ENCODE measurements at places on chromosomes 4 and X.

DNA sequence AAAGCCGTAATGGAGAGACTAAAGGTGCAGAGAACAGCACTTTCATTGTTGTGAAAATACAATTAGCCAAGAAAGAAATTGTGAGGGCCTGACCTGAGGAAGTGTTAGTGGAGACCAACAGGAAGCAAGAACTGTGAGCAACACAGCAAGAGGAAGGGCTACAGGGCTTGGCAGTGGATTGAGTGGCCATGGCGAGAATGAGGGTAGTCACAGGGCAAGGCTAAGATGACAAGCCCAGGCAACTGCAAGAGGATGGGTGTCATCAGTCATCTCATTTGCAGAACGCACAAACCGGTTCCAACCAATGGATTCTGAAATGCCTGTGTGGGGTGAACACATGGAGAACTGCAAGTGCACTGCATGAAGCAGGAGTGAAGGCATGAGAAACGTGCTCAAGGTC is 3.6 kb downstream of the SLC10A6 start:
- DNase-seq: no peak

DNA sequence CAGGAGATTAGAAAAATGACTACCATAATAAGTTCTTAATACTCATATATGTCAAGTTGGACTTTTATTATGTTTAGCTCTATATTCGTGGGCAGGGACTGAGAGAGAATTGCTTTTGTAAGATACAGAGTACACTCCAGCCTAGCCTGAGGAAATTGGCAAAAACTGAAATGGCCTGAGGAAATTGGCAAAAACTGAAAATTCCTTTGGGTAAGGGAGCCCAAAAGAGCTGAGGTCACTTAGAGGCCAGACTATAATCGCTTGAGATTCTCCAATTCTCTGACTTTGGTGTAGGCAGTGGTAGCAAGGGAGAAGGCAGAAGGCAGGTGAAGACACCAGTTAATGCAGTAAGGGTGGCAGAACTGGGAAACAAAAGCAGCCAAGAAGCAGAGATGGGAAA is 124.5 kb upstream of the HCCS start:
- DNase-seq: no peak

GRCh38 chrX:126825566-126826193 is 6.2 kb downstream of the PRR32 start:
- no peak for DNase-seq

- DNase-seq: no peak
These were observed 357.7 kb downstream of the C4orf33 start for GRCh38 chr4:129453524-129454200.

DNA sequence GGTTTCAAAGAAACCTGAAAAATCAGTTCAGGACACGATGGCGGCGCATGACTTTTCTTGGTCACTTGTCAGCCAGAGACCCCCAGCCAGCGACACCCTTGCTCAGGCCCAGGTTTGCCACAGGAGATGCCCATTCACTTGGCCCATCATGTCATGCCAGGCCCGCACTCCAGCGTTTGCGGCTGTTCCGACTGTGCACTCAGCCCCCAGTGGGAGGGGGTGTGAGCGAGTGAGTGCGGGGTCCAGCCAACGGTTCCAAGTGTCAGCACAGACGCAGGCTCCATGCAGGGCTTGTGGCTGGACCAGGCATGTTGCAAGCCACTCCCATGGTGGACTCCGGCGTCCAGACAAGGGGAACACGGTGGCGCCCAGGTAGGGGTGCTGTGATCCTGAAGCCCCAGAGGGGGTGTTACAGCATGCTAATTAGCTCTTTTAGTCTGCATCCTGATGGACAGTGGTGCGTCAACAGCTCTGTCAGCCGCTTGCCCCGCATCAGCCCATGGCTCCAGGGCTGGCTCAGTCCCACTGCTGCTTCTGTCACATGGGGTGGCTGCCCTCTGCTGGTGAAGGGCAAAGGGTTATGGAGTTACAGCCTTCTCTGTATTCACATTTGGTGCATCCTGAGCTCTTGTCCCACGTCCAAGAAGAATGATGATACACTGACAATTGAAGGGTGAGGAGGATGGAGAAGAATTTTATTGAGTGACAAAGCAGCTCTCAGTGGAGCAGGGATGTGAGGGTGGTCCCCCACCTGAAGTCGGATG is 3.7 kb upstream of the MAEA start:
- no peak for DNase-seq

DNA sequence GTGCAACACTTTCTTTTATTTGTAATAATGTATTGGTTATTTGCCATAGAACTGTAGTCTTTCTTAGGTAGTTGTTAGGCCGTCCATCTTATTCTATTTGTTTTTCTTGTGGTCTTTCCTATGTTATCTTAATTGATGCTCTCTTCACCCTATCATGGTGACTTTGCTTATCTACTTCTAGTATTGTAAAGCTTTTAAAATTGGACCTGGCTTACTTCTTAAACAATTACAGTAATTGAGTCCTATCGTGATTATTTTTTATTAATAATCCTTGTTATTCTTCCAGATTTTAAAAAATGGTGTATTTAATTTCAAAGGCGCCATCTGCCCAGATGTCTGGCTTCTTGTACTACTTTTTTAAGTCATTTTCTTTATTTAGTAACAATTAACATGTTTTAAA is 63.7 kb downstream of the CLCN5 start:
- no peak for DNase-seq

- no peak for DNase-seq
These were observed 19.5 kb downstream of the SMPX start for GRCh38 chrX:21738210-21738949.

- no peak for DNase-seq
These were observed 24.9 kb downstream of the AR start for GRCh38 chrX:67568769-67569168.

- DNase-seq: no peak
These were observed 940.7 kb downstream of the PCDH7 start for GRCh38 chr4:31660916-31661315.

DNA sequence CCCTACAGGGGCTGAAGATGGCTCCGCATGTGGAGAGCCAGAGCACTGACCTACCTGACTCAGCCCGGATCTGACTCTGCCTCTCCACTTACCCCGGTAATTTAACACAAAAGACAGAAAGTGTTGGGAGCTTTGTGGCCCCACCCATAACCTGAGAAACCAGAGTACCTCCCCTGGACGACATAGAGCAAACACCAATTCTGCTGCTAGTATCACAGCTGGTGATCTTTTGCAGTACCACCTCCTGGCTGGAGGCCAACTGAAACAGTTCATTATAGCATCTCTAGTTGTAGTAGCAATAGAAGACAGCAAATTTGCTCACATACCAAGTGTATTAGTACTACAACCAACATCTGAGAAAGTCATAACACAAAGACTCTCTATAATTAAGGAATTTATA is 443.9 kb downstream of the KLHL4 start:
- DNase-seq: peak; percentile 2

DNA sequence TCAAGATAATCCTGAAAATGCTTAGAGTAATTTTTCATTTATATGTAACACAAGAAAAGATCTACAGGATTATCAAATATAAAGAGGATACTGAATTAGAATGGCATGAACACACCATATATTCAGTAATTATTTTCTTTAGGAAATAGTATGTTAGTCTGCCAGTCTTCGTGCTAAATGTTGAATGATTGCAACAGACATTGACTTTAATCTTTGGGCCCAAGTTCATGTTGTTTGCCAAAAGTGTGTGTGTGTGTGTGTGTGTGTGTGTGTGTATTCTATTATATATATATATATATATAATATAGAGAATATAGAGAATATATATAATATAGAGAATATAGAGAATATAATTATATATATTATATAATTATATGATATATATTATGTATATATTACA is 186.6 kb downstream of the TMEM47 start:
- no peak for DNase-seq

- DNase-seq: no peak
These were observed 36.9 kb downstream of the STARD8 start for GRCh38 chrX:68684291-68684918.

DNA sequence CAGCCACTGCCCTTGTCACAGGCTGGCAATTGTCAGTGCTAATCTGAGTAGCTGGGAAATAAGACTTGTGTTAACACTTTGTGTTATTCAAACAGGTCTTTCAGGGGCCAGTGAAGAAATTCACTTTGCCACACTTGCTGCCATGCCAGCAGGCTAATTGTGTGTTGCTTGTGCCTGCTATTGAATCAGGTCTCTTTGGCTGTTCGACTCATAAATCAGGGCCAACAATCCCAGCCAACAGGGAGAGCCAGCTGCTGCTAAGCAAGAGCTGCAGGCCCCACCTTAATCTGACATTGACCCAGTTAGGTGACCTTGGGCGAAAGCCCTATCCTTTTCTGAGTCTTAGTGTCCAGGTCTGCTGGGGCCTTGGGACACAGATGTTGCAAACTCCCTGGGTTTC is 28.1 kb upstream of the MAMLD1 start:
- no peak for DNase-seq

DNA sequence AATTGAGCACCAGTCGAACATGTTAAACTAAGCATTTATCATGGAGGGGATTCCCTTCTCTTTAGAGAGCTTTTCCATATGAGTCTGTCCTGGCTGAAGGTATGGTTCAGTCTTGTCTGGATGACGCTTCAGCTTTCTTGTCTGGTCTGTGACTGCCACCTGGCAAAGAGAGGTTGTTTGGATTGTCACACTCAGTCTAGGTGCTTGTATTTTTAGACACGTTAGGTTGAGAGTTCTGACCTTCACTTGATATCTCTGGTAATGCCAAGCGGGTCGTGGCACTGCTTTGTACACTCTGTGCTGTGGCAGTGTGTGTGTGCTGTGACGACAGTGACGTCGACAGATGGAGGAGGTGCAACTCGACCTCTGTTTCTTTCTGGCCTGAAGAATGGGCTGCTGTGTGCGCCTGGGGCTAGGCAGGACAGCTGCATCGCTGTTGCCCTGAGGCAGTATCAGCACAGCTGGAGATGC is 12.6 kb downstream of the NOCT start:
- DNase-seq: peak; percentile 69

GRCh38 chr4:166460769-166461550 is 587.9 kb downstream of the TLL1 start:
- DNase-seq: no peak

GRCh38 chr4:171130256-171130801 is 682.9 kb upstream of the GALNTL6 start:
- no peak for DNase-seq

DNA sequence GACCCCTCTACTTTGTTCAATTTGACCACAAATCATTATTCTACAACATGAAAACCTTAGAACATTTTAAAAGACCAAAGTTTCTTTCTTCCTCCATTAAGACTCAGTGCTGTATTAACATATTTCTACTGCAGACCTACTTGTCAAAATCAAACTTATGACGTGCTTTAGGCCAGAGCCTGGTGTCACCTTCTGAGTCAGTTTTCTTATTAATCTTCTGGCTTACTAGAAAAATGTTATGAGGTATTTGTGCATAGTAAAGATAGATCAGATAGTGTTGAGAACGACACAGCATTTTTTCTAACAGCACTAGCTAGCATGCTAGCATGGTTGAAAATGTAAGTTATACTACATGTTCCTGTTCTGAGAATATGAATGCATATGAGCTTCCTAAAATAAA is 333.6 kb upstream of the FAM241A start:
- no peak for DNase-seq

- DNase-seq: no peak
These were observed 22.6 kb downstream of the SYNPO2 start for GRCh38 chr4:118911238-118911703.

- no peak for DNase-seq
These were observed 103.1 kb upstream of the UGT8 start for GRCh38 chr4:114495471-114495928.

DNA sequence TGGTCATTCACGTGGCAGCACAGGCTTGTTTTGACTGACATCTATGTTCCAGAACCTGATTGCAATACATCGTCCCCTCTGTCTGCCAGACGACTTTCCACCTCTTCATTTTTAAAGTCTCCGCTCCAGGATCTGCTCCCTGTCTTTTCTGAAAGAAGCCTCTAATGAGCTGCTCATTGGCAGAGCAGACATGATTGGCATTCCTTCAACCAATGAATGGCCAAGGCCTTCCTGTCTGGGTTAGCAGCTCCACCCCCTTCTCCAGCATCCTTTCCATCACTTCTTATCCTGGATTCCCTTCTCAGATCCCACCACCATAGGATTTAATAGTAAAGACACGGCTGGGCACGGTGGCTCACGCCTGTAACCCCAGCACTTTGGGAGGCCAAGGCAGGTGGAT is 202.7 kb upstream of the KLF3 start:
- no peak for DNase-seq
